NCI-H510A (cell line): ENCODE measurements at places on chromosomes 3 and 15.

DNA sequence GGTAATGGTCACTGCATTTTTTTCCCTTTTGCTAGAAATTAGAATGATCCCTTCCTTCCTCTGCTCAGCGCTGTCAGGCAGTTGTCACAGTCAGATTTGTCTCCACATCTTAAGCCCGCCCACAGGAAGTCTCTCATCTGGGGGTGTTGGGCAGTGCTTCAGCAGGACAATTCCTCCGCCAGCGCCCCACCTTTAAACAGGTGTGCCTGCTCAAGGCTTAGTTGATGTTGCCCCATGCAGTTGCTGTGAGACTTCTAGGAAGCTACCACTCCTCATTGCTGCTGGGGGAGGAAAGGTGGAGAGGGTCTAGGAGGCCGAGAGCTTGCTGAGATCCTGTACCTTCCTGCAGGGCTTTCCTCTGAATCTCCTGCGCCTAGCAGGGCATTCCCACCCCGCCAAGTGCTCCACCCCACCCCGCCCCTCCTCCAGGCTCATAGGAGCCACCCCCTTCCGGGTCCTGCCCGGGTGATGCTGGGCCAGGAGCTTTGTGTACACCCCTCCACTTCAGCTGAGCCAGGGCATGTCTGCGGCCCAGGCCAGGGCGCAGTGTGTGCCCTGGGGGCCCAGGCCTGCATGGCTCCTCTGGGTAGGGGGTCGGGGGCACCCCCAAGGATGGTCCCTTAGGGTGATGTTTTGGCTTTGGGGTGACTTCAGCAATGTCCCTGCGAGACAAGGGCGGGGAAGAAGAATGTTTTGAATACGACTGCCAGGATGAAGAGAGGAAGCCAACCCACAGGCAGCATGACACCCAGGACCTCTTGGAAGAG lies 68.7 kb downstream of the TRAK1 start:
- peak; percentile 78 for DNase-seq

- no peak for DNase-seq
These were observed 33.5 kb downstream of the MYL3 start for GRCh38 chr3:46829699-46830208.

DNA sequence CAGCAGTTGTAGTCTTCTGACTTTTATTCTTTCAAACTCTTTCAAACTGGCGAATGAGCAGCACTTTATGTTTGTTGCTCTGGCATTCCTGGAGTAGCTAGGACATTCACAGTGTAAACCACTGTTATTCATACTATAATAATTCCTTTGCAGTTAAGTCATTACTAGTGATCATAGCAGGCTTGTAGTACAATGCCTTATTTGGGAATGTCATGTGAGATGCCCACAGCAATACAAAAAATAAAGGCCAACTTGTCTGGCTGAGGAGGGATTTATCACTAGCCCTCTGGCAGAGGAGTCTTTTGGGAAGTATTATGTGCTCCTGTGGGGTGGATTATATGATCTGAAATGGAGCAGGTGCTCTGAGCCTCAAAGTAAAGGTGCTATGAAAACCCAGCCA lies 197.2 kb downstream of the VGLL3 start:
- DNase-seq = no peak

GRCh38 chr15:57321485-57321884 lies 54.8 kb upstream of the CGNL1 start:
- DNase-seq = no peak

DNA sequence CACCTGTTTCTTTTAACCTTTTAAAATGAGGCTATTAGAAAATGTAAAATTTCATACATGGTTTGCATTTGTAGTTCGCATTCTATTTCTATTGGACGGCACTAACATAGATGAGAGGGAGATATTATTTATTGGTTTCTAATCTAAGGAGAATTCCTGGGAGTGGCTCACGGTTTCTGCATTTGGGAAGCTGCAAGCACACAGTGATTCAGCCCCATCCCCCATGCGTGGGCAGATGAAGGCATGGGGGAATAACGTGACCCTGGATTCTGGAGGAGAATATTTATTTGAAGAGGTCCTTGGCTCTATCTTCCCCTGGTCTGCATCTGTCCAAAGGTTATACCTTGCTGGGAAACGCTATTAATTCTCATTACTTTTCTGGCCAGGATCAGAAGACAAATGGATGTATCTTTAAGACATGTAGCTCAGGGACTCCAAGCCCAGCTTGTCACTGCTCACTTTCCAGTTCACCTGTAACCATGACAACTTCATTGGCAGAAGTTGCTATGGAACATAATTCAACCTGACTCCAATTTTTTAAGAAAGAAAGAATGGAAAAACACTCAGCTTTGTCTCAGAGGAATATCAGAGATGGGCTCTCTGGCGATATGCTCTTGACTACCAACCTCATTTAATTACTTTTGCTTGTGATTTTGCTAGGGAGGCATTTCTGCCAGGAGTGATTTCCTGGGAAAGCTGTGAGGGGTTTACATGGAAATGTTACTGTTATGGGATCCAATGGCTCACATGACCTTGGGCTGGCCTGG lies 27.2 kb upstream of the POMGNT2 start:
- DNase-seq = no peak

GRCh38 chr15:95669146-95669922 lies 661.2 kb upstream of the NR2F2 start:
- no peak for DNase-seq

DNA sequence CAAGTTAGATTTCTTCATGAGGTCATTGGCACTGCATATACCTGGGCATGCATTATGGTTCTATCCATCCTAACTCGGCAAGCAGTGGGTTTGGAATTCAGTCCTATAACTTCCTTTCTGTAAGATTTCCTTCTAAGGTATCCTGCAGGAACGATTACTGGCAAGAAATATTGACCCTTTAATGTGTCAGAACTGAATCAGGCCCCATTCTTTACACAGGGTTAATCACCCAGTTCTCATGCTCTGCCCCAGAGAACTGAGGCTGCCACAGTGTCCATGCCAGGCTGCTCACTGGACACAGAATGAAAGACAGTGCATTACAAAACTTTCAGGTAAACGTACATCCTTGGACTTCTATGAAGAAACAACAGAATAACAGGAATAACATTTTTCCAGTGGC lies 108.9 kb downstream of the RPL22L1 start:
- DNase-seq = no peak

GRCh38 chr15:85583442-85583841 lies 203.0 kb downstream of the AKAP13 start:
- no peak for DNase-seq

DNA sequence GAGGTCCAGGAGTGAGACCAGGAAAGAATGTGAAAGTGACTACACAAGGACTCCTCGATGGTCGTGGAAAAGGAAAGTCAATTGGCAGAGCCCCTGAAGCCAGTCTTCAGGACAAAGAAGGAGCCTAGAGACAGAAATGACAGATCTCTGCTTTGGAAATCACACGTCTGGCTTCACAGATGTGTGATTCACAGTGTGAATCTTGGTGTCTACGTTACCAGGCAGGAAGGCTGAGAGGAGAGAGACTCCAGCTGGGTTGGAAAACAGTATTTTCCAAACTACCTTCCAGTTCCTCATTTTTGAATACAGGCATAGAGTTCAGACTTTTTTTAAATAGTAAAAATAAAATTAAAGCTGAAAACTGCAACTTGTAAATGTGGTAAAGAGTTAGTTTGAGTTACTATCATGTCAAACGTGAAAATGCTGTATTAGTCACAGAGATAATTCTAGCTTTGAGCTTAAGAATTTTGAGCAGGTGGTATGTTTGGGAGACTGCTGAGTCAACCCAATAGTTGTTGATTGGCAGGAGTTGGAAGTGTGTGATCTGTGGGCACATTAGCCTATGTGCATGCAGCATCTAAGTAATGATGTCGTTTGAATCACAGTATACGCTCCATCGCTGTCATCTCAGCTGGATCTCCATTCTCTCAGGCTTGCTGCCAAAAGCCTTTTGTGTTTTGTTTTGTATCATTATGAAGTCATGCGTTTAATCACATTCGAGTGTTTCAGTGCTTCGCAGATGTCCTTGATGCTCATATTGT lies 6.0 kb downstream of the CCR2 start:
- DNase-seq = peak; percentile 9

GRCh38 chr3:42683875-42684598 lies 1.3 kb upstream of the KLHL40 start:
- peak; percentile 44 for DNase-seq

GRCh38 chr3:113158171-113158570 lies 53.2 kb upstream of the BOC start:
- no peak for DNase-seq

GRCh38 chr3:178971614-178972013 lies 100.0 kb downstream of the ZMAT3 start:
- DNase-seq = no peak

DNA sequence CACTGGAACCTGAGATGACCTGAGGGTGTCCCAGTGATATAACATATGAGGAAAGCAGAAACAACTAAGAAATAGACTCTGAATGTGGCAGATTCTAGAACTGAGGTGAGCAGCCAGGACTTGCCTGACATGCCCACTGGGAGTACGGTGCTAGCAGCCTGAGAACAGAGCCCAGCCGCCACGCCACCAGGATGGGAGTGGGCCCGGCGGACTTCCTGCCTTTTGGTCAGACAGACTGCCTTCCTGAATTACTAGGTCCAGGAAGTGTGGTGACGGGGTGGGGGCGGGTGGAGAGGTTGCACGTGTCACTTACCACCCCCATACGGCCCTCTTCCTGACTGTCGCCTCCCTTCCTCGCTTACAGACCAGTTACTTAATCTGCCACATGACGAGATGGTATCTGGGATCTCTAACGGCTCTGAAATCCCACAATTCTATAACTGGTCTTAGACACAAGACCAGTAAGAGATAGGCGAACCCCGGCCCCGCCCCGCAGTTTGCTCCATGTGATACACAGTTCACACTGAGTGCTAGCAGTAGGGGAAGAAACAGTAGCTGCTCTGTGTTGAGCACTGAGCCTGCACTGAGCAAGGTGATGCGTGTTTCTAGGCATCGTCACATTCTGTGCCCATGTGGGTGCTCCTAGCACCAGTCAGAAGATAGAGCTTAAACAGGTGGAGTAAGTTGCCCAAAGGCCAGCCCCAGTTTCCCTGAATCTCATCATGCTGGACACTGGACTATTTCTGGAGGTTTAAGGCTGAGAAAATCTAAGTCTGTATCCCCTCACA lies 95.7 kb downstream of the CPN2 start:
- no peak for DNase-seq
